ENCODE measurements at places on chromosomes 11 and 22.

DNA sequence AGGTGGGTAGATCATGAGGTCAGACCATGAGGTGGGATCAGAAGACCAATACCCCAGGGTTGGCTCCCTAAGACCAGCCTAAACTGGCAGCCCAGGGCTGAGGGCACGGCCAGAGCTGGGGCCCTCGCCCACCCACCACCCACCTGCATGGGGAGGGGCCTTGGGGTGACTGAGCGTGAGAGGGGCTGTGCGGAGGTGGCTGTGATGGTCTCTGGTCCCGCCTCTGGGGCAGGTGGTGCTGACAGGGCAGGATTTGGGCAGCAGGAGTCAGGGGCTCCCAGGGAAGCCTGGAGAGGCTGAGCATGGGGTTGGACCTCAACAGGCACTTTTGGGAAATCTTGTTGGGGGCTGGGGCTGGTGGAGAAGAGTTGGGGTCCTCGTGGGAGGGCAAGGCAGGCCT is 39.8 kb upstream of the MUC5AC start:
- DNase-seq = no peak

GRCh38 chr11:76783294-76783895 is at the start of gene TSKU:
Gene TSKU, plus strand, starts transcription at chr11:76783356. Its CDS starts 12,261 bp downstream, at chr11:76795617.
- DNase-seq = no peak

GRCh38 chr11:31417357-31417756 is 47.7 kb downstream of the DNAJC24 start:
- DNase-seq = no peak

- DNase-seq = no peak
Measured at GRCh38 chr11:2468363-2469235, 23.8 kb downstream of the KCNQ1 start.

DNA sequence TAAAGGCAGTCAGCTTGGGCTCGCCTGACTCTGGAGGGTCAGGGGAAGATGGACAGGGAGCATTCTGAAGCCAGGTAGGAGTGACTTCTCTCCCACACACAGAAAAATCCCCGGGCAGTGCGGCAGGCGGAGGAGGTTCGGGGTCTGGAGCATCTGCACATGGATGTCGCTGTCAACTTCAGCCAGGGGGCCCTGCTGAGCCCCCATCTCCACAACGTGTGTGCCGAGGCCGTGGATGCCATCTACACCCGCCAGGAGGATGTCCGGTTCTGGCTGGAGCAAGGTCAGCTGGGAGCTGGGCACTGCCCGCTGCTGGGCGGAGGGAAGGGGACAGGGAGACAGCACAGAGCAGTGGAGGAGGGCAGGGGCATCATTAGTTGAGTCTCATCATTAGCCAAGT is 13.2 kb upstream of the POU2F3 start:
- no peak for DNase-seq

DNA sequence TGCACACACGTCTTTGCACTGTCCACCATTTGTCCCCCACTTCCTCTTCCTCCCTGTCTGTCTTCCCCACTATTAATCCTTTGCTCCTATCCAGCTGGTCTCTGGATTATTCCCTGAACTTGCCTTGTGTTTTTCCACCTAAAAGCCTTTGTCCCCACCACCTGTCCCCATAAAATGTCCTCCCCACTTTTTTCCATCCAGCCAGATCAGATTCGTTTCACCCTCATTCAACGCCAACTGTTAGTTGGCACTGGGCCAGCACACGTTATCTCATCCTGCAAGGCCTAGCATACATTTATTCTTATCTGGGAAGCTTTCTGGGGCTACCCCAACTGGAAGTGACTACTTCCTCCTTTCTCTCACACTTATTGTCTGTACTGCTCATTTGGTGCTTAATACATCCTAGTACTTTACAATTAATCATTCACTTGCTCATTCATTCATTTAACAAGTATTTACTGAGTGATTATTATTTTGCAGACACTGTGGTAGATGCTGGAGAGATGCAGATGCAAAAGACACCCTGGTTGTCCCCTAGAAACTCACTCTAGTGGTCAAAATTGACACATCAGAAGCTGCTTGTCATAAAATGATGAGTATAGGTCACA is 96.2 kb downstream of the RASSF10 start:
- no peak for DNase-seq

DNA sequence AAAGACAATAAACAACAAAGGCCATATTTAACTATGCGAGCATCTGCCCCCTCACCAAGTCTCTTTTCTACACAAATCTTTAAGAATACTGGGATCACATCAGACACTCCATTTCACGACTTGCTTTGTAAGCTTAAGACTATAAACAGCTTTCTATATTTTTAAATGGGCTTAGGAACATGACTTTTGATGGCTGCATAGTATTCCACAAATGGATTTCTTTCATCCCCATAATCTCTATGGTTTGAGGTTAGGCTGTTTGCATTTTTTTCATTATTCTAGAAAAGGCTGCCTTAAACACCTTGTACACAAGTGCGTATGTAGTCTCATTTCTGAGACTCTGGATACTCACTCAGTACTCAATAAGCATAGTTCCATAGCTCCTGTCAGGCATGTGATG is 52.8 kb downstream of the DGCR2 start:
- DNase-seq = no peak

DNA sequence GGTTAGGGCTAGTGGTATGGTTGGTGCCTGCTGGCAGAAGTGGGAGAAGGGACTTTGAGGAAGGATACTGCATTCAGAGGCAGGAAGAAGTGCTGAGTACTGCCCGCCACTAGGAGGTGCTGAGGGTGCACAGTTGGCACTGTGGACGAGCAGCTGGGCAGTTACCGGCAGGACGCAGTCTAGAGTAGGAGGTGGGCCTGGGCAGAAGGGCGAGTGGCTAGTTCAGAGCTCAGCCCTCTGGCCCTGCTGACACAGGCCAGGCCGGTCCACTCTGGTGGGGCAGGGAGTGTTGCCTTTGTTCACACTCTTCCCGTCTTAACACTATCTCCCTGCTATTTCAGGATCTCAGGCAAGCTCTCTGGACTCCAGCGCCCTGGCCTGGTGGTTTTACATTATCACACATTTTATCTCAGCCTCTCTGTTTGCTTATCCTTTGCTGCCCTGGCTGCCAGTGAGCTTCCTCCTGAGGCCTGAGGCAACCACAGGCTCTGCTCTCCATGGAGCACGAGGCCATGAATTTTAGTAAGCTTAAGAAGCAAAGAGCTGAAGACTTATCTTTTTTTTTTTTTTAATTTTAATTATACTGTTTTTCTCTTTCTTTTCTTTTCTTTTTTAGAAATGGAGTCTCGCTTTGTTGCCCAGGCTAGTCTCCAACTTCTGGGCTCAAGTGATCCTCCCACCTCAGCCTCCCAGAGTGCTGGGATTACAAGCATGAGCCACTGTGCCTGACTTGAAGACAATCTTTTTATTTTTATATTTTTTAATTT is 26.9 kb downstream of the SNAP29 start:
- DNase-seq = peak; percentile 56

GRCh38 chr11:35905646-35906276 is 38.1 kb upstream of the LDLRAD3 start:
- DNase-seq = no peak

DNA sequence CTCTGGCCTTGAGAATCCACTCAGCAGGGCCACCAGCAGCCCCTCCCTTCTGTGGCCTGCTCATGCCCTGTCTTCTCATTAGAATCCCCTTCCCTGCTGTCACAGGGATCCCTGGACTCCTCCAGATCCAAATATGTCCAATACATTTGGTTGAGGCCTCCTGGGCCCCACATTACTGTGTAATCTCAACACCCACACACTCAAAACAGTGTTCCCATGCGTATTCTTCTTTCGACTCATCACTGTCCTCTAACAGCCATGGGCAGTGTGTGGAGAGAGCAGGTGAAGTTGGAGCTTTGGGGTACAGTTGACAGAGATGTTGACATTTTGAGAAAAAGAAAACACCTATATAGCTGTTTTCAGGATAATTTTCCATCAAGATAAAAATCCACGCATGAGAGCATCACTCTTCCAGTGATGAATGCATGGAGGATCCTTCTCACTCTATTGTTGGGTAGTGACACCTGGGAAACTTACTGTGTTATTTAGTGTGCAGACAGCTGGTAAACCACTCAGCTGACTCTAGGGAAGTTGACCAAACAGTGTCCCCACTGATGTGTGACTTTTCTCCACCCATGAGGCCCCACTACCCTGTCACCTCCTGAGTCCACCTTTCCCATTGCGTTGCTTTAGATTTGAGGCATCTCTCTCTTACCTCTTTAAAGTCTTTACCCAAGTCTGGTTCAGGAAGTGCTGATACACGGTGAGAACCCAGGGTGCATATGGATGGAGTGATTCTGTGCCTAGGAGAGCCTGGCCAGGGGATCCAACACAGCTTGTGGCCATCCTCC is 28.7 kb upstream of the VPREB1 start:
- DNase-seq = no peak

- no peak for DNase-seq
Measured at GRCh38 chr11:105296386-105296785, 156.8 kb upstream of the CARD18 start.

GRCh38 chr11:102360681-102361080 is 13.7 kb downstream of the BIRC2 start:
- no peak for DNase-seq

GRCh38 chr11:88169881-88170280 is 5.4 kb downstream of the RAB38 start:
- DNase-seq = no peak

GRCh38 chr11:1238767-1239595 is 16.1 kb downstream of the MUC5B start:
- no peak for DNase-seq

GRCh38 chr11:62688491-62688890 is 839 bp downstream of the LRRN4CL start:
- no peak for DNase-seq

DNA sequence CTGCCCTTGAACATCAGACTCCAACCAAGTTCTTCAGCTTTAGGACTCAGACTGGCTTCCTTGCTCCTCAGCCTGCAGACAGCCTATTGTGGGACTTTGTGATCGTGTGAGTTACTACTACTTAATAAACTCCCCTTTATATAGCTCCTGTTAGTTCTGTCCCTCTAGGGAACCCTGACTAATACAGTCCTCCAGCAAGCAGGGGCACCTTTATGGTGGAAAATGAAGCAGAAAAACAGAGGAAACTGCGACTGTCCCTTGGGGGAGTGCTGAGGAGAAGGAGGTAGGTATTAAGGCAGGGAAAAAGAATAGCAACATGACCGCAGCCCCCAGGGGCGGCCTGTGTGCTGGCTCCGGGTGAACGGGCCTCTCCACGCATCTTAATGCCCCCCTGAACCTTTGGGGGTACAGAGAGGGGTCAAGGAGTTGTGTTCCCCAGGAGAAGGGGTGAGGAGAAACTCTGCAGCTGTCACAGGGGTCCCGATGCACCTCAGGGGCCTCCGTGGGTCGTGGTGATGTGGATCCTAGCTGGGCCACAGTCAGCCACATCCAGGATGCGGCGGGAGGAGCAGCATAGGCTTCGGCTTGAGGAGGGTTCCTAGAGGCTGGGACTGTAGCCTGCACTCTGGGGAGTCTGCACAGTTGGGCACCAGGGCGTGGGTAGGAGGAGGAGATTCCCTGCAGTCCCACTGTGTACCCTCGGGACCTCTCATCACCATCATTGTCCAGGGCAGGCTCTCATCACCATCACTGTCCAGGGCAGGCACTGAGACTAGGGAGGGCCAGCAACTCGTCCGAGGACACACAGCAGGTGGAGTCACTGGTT is 34.3 kb downstream of the SHISAL1 start:
- DNase-seq = no peak

DNA sequence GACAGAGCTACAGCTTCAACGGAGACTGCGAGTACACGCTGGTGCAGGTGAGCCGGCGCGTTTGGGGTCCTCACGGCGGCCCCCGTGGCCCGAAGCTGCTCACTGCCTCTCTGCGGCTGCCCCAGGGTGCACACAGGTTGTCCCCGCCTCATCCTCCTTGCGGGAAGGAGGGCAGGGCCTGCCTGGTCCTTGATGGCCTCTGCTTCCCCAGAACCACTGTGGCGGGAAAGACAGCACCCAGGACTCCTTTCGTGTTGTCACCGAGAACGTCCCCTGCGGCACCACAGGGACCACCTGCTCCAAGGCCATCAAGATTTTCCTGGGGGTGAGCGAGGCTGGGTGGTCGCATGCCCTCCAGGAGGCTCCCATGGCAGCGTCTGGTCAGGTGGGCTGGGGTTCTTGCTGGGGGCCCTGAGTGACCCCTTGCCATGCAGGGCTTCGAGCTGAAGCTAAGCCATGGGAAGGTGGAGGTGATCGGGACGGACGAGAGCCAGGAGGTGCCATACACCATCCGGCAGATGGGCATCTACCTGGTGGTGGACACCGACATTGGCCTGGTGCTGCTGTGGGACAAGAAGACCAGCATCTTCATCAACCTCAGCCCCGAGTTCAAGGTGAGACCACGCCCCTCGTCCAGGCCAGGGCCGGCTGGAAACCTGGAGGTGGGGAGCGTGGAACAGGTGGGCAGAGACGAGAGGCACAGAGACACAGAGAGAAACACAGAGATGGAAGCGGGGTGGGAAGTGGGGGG is 19.4 kb downstream of the MUC5AC start:
- no peak for DNase-seq

GRCh38 chr22:37480387-37481346 is 5.5 kb downstream of the MFNG start:
- no peak for DNase-seq

DNA sequence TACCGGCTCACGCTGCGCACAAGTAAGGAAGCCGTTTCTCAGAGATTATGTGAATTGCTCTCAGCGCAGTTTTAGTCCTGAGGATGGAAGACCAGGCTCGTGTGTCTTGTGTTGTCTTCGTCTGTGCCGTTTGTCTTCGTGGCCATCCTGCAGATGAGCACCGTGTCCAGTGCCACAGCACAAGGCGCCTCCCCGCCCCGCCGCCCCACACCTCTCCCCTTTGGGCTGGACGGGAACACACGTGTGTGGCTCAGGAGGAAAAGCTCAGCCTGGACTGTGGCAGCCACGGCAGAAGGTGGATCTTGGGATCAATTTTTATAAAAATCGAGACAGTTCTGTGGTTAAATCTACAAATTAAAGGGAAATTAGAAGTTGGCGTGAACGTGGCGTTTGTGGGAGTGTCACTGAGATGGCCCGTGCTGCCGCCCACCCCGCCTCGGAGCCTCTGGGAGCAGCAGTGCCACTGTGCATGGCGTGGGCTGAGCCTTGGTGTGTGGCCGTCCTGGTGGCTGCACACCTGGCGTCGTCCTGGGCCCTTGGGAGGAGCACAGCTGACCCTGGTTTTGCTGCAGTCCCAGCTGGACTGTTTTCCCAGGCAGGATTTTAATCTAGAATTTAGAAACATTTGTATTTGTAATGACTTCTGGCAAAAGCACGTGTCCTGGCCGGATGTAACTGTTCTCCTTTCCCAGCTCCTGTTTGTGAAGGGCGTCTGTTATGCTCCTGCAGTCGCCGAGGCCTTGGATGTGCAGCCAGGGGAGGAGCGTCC is 25.8 kb downstream of the MUC6 start:
- DNase-seq = no peak

GRCh38 chr11:1924646-1925372 is 5.3 kb downstream of the TNNT3 start:
- DNase-seq = no peak

GRCh38 chr22:40107244-40107643 is 70.5 kb upstream of the TNRC6B start:
- no peak for DNase-seq

- no peak for DNase-seq
Measured at GRCh38 chr11:61793083-61793828, 545 bp downstream of the FEN1 start.

Data from T1000 (cell line).